Cardiac muscle cell (in vitro differentiated cells and primary cell): ENCODE measurements at places on chromosomes 7 and 10. TPM values are rescaled to one million over a fixed set of nuclear protein-coding genes. Genes with fewer than 3 reads are reported as not detected.

MPP7 gene
- total RNA-seq: 7.7 and 10.8 TPM in 2 replicates

DNA sequence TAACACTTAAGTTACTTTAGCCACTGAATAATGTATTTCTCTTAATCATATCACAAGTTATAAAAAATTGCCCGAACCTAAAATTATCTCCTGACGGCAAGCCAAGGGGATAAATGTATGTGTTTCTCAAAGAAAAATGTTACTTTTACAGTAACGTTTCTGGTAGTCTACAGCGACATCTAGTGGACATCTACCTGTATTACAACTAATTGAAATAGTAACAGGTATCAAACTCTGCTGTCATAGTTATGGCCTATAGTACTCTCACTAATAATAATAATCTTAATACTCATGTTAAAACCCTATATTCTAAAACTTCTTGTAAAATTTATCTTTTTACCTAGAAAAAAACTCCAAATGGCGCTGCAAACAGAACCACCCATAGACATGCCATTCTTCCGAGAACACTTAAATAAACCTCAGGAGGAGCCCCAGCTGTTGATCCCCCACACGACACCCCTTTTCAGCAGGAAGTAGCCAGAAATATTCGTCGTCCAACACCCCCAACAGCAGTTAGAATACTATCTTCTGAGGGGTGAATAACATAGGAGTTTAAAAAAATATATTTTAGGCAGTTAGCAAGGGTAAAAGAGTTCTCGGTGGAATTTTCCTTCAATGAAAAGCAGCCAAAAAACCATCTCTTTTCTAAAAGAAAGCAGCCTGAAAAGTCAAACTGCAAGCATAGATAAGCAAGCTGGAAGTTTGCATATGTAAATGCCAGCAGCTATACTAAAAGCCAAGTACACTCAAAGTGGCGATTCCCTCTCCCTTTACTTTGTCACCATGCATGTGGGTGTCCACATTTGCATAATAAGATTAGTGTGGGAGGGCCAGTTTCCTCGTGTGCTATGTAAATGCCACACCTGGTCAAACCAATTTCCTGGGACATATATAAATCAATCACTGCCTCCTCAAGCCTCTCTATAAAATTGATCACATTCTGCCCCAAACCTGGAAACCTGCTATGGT, 40.5 kb upstream of the ZNF107 start:
- no peak for DNase-seq

DNA sequence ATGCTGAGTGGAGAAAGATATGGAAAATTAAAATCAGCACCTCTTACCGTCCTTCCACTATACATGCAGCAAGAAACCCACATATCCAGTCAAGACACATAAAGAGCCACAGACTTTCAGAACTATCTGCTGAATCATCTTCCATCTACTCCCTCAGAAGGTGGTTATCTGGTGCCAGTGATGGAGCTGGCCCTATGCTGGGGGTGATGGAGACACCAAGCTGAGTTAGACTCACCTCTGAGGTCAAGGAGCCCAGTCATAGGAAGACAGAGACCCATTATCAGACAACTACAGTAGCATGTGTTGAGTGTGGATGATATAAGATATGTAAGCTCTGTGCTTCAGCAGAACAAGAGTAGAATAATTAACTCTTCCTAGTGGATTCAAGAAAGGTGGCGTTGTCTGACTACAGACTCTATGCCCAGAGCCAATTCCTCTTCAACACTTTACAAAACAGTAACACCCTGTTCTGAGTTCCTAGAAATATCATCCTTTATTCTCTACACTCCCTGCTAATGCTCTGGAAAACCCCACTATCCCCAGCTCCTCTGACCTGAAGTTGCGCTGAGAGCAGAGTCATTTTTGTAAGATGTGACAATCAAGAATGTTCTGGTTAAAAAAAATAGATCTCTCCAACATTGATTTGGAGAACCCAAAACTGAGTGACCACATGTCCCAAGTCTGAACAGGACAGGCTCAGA, 14.3 kb downstream of the CYP3A5 start:
- DNase-seq: no peak

DNA sequence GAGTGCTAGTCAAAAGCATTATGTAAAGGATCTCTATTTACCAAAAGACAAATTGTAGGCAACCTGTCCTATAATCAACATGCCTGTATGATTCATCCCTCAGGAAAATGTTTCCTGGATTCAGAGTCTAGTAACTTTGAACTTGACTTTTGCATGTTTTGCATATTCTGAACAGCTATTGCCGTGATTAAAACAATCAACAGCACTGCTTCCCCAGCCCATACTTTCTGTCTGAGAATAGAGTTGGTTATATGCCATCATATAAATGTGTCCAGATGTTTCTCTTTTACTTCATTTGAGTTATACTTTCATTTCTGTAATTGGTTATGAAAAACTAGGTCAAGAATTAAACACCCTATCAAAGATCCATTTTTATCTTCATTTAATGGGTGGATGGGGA, 83.5 kb downstream of the ZMYND11 start:
- DNase-seq: no peak

GRCh38 chr10:17527514-17528146, 73.2 kb upstream of the ST8SIA6 start:
- no peak for DNase-seq

DNA sequence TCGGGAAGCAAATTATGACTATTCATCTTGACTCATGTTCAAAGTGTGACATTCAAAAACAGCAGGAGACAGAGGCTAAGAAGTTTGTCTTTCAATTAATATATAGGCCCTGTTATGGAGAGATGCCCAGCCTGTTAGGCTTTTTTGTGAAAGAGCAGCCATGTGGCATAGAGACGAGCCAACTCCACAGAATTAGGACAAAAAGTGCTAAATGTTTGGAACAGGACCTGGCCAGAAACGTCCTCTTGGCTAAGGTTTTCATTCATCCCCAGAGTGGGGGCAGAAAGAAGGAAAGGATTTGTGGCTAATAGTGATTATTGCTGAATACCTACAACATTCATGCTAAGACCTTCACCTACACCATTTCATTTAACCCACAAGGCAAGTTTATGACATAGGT, 324.7 kb upstream of the NPVF start:
- DNase-seq: no peak
